ENCODE measurements at places on chromosomes 5 and 9. TPM values are rescaled to one million over a fixed set of nuclear protein-coding genes. Genes with fewer than 3 reads are reported as not detected.

GRCh38 chr5:102770803-102771202 is 15.7 kb downstream of the PAM start:
- no peak for DNase-seq

DNA sequence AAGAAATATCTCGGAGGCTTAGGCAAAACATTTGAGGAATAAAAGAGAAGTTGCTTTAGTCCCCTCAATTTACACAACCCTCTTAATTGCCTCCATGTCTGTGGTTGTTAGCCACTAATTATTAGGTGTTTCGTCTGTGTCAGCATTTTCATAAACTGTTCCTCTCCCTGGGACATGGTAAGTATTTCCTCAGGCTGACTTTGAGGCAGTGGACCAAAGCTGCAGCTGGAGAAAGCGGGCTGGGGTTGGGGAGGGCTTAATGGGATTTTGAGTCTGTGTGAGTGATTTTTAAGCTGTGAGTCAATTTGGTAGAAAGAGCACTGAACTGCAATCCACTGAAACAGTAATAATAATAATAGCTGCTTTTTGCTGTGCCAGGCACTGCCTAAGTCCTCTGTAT is 13.0 kb upstream of the TTC1 start:
- DNase-seq: no peak

DNA sequence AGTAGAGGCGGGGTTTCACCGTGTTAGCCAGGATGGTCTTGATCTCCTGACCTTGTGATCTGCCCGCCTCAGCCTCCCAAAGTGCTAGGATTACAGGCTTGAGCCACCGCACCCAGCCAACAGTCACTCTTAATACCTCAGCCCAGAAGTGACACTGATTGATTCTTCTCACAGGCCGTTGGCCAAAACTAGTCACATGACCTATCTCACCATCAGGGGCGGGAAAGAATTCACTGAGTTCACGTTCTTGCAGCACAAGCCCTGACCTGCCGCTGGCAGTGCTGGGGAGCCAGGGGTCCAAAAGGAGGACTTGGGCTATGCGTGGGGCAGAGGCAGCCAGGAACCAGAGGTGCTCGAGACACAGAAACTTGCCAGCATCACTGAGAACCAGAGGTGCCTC is 55.0 kb upstream of the CPLX2 start:
- no peak for DNase-seq

DNA sequence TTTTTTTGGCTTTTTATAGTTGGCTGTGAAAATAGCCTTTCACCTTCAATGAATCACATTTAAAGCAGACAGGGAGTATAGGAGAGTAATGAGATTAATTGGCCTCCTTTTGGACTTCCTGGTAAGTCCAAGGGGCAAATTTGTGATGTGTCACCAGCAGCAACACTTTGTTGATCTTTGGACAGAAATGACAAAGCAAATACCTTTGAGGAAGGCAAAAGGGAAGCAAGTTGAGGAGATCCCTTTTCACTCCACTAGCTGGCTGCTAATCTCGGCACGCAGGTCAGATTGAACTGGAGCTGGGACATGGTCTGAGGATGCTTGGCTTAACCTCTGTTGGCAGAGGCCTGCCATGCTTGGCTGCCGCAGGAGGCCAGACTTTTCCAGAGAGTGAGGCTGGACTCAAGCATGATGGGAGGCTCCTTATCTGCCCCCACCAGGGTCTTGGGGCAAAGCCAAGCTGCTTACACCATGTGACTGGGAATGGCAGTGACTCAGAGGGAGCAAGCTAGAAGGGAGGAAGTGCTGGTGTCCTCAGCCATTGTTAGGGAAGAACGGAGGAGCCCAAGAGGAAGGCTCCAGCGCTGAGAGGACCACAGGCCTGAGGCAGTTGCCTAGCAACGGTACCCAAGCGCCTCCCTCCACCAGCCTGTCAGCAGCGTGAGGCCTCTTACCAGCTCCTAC is 174.5 kb upstream of the MAP1B start:
- DNase-seq: peak; percentile 94

- no peak for DNase-seq
Observed at GRCh38 chr9:94908583-94909249, 182.2 kb downstream of the AOPEP start.

GRCh38 chr9:120845255-120845654 is 2.5 kb upstream of the PSMD5 start:
- no peak for DNase-seq

GRCh38 chr9:133843250-133843649 is 105.1 kb upstream of the SARDH start:
- no peak for DNase-seq

- no peak for DNase-seq
Observed at GRCh38 chr5:175288048-175288621, 155.8 kb downstream of the DRD1 start.

DNA sequence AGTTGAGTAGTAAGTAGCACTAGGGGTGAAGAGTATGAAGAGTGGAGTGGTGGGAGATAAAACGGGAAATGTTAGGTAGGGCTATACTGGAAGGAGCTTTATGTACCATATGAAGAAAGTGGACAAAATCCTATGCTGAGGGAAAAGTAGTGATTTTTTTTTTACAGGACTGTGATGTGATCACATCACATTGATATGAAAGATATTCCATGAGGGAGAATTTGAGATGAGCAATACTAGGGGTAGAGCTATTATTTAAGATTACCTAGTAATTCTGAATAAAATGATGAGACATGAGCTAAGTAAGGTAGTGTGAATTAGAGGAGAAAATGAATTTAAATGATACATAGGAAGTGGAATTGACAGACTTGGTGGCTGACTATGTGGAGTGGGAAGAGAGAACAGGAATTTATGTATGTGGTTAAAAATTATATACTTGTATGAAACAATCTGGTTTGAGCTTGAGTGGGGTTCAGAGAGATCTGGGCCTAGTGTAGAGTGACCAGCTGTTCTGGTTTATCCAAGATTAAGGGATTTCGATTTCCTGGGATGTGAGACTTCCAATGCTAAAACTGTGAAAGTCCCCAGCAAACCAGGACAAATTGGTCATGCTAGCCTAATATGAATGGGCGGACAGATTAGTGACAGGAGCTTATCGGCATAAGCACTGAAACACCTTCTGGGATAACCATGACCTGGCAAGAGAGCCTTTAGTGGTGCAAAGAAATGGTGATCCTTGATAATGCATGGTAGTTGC is 29.3 kb upstream of the STOM start:
- no peak for DNase-seq

GRCh38 chr9:35096035-35096849 is at the start of gene PIGO:
PIGO (minus strand) TSS chr9:35096591; CDS start chr9:35095565, 1,026 bp downstream.
- DNase-seq: peak; percentile 78

GRCh38 chr5:39080597-39081204 is 6.5 kb upstream of the RICTOR start:
- peak; percentile 21 for DNase-seq

- DNase-seq: no peak
Observed at GRCh38 chr9:128375865-128376264, 4.7 kb downstream of the URM1 start.

- DNase-seq: peak; percentile 38
Observed at GRCh38 chr9:78972303-78972999, 599.3 kb upstream of the TLE4 start.

DNA sequence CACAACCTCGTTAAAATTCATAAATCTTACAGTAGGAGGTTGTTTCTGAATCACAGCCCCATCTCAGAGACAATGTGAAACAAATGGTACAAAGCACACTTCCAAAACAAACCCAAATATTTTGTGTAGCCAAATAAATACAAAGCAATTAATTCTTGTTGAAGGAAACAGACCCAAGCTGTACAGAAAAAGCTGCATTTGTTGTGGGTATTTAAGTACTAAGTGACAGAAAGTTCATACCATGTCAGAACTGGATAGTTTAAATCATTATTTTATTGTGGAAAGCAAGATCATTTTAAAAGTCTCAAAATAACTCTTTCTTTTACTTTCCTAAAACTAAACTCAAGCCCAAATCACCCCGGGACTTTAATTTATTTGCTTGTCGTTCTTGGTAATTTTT is 570.7 kb downstream of the ELAVL2 start:
- no peak for DNase-seq

- DNase-seq: no peak
Observed at GRCh38 chr5:10652151-10652550, 88.3 kb downstream of the ANKRD33B start.

DNA sequence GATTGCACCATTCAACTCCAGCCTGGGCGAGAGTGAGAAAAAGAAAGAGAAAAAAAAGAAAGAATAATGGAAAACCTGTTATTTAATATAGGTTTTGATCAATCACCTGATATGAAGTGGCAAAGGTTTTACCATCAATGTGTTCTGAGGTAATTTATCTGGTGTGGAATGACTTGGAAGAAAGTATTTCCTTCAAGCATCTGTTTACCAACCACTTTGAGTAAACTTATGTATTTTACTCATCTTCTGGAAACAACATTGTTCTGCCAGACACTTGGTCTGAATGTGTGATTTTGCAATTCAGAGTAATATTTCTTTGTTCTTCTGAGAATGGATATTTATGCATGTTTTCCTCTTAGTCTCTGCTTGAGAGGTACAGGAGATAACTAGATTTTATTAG is 24.3 kb downstream of the KIF2A start:
- DNase-seq: no peak

DNA sequence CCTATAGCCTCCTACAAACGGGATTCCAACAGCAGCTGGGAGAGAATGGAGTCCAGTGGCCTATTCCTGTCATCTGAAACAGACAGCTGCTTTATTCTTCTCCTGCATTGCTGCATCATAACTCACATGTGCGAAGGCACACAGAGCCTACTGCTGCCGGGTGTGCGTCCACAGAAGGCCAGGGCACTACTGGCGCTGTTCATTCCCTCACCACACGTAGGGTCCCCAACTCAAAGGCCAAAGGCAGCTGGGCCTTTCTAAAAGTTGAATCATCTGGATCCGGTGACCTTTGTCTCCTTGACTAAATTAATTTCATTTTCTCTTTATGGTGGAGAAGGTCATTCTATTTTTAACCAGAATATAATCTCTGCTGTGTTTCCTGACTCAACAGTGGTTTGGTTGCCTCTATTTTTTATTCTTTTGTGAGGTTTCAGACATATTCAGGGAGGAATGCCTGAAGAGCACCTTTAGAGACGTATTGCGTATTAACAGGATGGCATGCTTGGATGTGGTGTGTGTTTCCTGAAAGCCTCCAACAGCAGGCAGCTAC is 10.8 kb upstream of the SPATA24 start:
- no peak for DNase-seq

DNA sequence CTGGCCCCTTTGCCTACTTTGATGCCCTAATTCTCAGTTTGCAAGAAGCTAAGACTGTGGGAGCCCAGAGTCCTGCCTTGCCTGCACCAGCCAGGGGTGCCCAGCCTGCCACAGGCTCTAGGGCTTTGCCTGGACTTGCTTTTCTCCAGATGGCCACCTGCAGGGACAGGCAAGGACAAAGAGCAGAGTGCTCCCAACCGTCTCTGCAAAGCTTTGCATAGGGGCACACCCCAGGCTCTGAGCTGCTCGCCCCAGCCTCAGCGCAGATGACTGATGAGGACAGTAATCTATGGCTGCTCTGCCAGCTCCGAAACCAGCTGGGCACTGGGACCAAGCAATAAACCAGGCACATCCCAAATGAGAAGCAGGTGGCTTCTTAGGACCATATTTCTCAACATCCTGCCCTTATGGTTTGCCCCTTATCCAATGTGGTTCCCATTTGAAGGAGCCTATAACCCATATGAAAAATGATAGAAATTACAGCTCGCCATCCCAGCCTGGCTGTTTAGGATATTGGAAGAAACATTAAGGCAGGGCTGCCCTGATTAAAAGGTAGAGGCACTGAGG is 25.4 kb upstream of the TCF7 start:
- no peak for DNase-seq

DNA sequence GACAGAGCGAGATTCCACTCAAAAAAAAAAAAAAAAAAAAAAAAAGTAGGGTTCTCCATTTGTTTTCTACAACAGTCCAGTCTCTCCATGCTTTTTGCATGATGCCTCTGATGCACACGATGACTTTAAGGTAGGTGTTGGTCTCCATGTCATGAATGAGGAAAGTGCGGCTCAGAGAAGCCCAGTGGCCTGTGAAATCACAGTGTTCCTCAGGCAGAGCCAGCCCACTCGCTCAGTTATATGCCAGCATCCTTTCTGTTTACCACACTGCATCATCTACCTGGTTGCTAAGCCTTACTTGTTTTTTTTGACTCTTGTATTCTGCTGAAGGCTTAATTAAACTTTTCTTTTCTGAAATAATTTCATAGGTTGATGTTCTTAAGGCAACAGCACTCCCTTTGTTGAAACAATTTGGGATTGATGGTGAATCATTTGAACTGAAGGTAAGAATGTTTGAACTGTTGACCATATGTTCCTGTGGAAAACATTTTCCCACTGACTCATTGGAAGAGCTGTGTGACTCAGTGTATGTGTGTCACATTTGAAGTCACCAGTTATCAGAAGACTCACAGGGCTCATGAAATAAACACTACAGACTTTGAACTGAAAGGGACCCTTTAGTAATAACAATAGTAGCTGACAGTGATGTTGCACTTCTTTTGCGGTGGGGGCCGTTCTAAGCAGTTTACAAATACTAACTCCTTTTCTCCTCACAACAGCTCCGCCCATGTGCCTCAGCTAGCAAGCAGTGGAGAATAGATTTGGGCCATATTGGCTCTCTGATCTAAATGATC is 40.2 kb downstream of the RCL1 start:
- no peak for DNase-seq

- no peak for DNase-seq
Observed at GRCh38 chr9:84929068-84929467, 259.5 kb downstream of the NTRK2 start.

DNA sequence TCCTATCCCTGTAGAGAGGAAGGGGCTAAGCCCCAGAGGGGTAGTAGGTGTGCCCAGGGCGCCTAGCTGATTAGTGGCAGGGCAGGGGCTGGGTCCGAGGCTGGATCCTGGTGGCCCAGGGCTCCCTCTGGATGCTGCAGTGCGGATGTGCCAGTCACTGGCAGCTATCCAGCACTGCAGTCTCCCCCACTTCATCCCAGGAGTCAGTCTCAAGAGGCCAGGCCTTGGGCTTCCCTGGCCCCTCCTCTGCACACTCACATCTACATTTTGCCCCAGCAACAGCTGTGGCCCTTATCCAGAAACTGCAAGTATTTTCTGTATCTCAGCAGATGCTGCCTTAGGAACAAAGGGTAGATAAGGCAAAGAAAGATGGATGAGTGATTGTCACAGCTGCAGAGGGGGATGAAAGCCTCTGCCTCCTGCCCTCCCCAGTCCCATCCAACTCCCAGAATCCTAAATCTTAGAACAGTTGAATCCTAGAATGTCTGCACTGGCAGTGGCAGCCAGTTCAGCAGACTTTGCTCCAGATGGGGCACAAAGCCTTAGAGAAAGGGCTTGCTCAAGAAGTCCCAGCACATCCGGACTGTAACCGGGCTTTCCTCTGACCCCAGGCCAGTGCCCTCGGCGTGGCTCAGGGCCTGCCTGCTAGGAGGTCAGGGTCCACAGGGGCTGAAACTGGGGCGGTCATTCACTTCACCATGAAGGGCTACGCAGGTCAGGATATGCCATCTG is 1.6 kb downstream of the ANXA6 start:
- DNase-seq: no peak

Gene HSPB3
- 0.33 TPM for total RNA-seq

Gene RORB
- 4.3 TPM for total RNA-seq

Gene SYK
- total RNA-seq: 6.1 TPM

Gene IFNA5
- total RNA-seq: not detected

Gene PLAC8L1
- total RNA-seq: not detected

Data from spinal cord (tissue), 10 donors.